ENCODE measurements at places on chromosomes 4 and X.

- DNase-seq = no peak
Measured at GRCh38 chr4:185644408-185644807, 109.1 kb upstream of the PDLIM3 start.

- DNase-seq = no peak
Measured at GRCh38 chrX:133639726-133640125, 224.4 kb upstream of the GPC4 start.

- DNase-seq = no peak
Measured at GRCh38 chrX:135191838-135192237, 20.6 kb upstream of the CT55 start.

DNA sequence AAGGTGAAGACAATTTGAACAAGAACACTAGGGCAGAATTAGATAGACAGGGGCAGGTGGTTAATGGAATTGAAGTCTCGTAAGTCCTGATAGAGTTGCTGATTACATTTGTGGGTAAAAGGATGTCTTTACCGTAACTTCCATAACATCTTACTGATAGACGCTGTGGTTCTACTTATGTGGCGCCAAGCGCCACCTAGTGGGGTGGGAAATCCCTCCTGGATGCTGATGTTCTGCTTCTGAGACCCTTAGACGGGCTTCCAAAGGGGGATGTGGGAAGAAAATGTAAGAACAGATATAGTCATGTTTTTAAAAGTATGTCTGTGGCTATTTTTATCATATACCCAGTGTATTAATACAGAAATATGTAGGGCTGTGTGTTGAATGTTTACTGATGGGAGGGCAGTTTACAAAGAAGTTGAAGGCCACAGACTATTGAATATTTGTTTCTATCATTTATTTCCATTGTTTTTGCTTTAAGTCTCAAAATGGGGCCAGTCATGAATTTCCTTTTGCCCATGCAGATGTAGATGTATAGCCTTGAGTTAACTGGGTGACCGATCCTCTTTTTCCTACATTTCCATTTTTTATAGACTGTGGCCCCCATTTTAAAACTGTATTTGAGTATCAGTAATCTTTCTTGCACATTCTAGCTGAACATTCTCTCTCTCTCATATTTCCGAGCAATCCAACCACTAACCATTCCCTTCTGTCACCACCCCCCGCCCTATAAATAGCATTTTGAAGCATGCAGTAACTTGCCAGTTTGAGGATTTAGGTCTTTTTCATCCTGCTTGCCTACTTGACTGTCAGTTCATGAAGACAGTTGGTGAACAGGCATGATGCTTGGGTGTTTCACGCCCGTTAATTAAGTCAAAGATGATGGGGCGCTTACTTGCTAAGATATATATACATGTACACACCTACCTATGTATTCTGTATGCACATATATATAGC, 12.1 kb upstream of the TLR8 start:
- no peak for DNase-seq

DNA sequence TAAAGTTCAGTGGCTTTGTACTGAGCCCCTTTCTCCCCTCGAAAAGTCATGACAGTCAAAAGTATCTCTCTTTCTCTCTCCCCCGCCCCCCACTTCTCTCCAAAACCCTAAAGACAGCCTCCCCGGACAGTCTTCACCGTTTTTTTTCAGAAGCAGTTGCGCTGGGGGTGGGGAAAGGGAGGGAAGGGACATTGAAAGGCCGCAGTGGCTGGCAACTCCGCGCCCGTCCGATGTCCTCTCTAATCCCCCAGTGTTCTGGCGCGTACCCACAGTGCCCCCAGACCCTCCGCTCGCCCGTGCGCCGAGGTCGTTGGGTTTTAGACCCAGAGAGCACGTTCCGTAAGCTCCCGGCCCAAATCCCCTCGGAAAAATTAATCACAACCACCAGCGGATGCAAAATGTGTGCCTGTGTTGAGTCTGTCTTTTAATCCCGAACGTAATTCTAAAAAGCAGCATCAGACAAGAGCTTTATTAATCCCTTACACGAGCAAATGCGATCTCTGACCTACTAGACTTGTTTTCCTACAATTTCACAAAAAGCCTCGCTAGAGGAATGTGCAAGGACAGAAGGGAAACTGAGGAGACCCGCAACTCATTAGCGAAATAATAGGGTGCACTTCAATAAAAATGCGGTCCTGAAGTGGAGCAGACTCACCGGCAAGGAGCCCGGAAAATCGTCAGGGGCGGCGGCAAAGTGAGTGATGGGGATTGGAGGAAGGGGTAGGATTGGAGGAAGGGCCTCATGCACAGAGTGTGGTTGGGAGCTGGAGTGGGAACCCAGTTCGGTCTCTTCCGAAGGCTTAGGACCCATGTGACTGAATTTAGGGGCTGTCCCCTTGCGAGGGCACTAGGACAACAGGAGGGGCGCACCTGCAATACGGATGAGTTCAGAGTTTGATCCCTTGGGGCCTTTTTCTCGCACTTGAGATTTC, 12.2 kb upstream of the PRDM8 start:
- DNase-seq = no peak

GRCh38 chrX:142898164-142898563, 127.6 kb upstream of the SPANXN4 start:
- DNase-seq = no peak
